Bronchial smooth muscle cell (primary cell): ENCODE measurements at places on chromosomes 7 and 10. TPM values are rescaled to one million over a fixed set of nuclear protein-coding genes. Genes with fewer than 3 reads are reported as not detected.

Gene EPO
- total RNA-seq, result not detected in 2 replicates

Gene ADAM12
- 9.1 and 11.5 TPM in 2 replicates for total RNA-seq

Gene BTBD16
- total RNA-seq, result 0.16 TPM in 1 of 2 replicates, not detected in the other

Gene MYL10
- total RNA-seq, result not detected in 2 replicates

Gene LIPK
- total RNA-seq, result not detected in 2 replicates

Gene IGF2BP3
- 21.9 and 52.6 TPM in 2 replicates for total RNA-seq

Gene LRWD1
- 13.5 and 14.7 TPM in 2 replicates for total RNA-seq

Gene ANXA7
- 115 and 135 TPM in 2 replicates for total RNA-seq

Gene SAMD9
- 9.5 and 15.6 TPM in 2 replicates for total RNA-seq

Gene ZDHHC16
- 27.0 and 28.2 TPM in 2 replicates for total RNA-seq

Gene RNLS
- 10.4 and 12.6 TPM in 2 replicates for total RNA-seq

Gene NFE2L3
- total RNA-seq, result 0.63 and 1.9 TPM in 2 replicates

Gene OR6B1
- not detected in 2 replicates for total RNA-seq

Gene VPS37D
- 7.5 and 8.7 TPM in 2 replicates for total RNA-seq

Gene IDI2
- 0.09 TPM in 1 of 2 replicates, not detected in the other for total RNA-seq

Gene FBXO24
- total RNA-seq, result 0.43 and 0.47 TPM in 2 replicates

Gene FAM25G
- total RNA-seq, result not detected in 2 replicates

Gene FLNC
- 166 and 209 TPM in 2 replicates for total RNA-seq

Gene CCL24
- not detected in 2 replicates for total RNA-seq

Gene ZNF12
- total RNA-seq, result 11.1 and 14.2 TPM in 2 replicates

Gene WNT2
- total RNA-seq, result 0.63 and 5.8 TPM in 2 replicates

Gene SUN3
- total RNA-seq, result not detected in 2 replicates

Gene ZEB1
- 133 and 337 TPM in 2 replicates for total RNA-seq

Gene NPFFR1
- total RNA-seq, result under 0.01 TPM in 1 of 2 replicates, not detected in the other

Gene NPC1L1
- total RNA-seq, result under 0.01 and 0.09 TPM in 2 replicates

Gene MPP7
- under 0.01 and 0.26 TPM in 2 replicates for total RNA-seq

Gene ZCCHC24
- 29.6 and 35.1 TPM in 2 replicates for total RNA-seq

Gene TIMM23
- 49.5 and 71.4 TPM in 2 replicates for total RNA-seq

Gene LRRN3
- total RNA-seq, result 1.4 and 2.1 TPM in 2 replicates

Gene BAG3
- 4.4 and 5.2 TPM in 2 replicates for total RNA-seq

Gene CDNF
- 1.5 and 3.0 TPM in 2 replicates for total RNA-seq

Gene IL6
- 0.94 and 3.3 TPM in 2 replicates for total RNA-seq

Gene MLXIPL
- total RNA-seq, result 0.09 and 0.16 TPM in 2 replicates

Gene CTTNBP2
- 11.3 and 16.3 TPM in 2 replicates for total RNA-seq
